ENCODE measurements at places on chromosomes 2 and 18.

- H3K27ac ChIP-seq, result no peak overlapping the region
- DNase-seq, result no peak
- H3K27me3 ChIP-seq, result peaks cover 21% of the 10 kb centered on the region
- H3K4me1 ChIP-seq, result no peaks in the 10 kb centered on the region
- no peaks in the 10 kb centered on the region for H3K36me3 ChIP-seq
- H3K4me3 ChIP-seq, result no peak overlapping the region
These were observed 145.0 kb downstream of the DAW1 start for GRCh38 chr2:228016402-228016801.

DNA sequence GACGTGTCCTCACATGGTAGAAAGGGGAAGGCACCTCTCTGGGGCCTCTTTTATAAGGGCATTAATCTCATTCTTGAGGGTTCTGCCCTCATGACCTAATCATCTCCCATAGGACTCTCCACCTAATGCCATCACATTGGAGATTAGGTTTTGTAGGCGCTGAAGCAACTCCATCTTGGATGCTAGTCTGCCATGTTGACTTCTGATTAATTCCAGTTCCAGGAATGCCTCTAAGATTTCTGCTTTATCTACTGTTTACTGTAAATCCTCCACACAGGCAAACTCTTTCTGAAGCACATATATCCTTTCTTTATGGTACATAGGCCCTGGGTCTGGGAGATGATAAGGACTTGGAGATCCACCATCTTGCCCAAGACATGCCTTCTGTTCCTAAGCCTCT is 49.3 kb upstream of the YWHAQ start:
- H3K4me3 ChIP-seq, result no peak overlapping the region
- H3K27me3 ChIP-seq, result no peaks in the 10 kb centered on the region
- no peaks in the 10 kb centered on the region for H3K36me3 ChIP-seq
- H3K27ac ChIP-seq, result no peak overlapping the region
- H3K4me1 ChIP-seq, result peaks cover 12% of the 10 kb centered on the region
- DNase-seq, result no peak

DNA sequence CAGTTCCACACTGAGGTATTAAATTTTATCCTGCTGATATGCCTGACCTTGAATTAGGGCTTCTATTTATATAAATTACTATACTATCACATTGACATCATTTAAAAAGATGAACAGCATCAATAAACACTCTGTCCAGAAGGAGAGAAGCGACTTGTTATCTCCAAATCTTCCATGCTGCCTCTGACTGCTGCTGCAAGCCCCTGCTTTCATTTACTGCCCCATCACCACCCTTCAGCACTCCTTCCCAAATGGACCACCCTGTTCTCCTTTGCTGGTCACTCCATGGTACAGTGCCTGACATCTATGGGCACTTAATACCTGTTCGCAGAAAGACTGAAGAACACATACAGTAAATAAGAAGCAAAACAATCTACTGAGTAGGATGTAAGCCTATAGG is 48.1 kb downstream of the KLF7 start:
- no peak overlapping the region for H3K27ac ChIP-seq
- DNase-seq, result no peak
- no peak overlapping the region for H3K4me3 ChIP-seq
- no peaks in the 10 kb centered on the region for H3K27me3 ChIP-seq
- peaks cover 26% of the 10 kb centered on the region for H3K4me1 ChIP-seq

DNA sequence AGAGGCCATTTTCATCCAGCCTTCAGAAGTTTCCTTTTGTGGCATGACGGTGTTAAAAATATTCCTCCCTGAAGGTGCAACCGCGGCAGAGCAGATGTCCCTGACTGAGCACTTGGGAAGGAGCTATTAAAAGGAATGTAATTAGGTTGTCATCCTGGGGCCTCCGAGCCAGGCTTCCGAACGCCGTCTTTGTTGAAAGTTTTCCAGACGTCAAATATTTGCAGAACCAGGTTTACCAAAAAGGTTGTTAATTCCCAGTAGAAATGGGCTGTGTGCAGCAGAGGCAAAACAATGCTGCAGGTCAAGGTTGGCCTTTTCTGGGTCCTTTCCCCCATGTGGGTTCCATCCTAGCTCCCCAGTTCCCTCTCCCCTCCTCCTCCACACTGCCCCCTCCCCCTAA is 110.0 kb upstream of the STPG4 start:
- no peak for DNase-seq
- H3K27me3 ChIP-seq, result no peaks in the 10 kb centered on the region
- H3K36me3 ChIP-seq, result no peaks in the 10 kb centered on the region
- peaks cover 45% of the 10 kb centered on the region for H3K4me1 ChIP-seq

GRCh38 chr2:120701499-120701898 is 34.2 kb upstream of the GLI2 start:
- no peaks in the 10 kb centered on the region for H3K27me3 ChIP-seq
- no peak overlapping the region for H3K27ac ChIP-seq
- H3K4me3 ChIP-seq, result no peak overlapping the region
- no peaks in the 10 kb centered on the region for H3K36me3 ChIP-seq
- DNase-seq, result no peak

DNA sequence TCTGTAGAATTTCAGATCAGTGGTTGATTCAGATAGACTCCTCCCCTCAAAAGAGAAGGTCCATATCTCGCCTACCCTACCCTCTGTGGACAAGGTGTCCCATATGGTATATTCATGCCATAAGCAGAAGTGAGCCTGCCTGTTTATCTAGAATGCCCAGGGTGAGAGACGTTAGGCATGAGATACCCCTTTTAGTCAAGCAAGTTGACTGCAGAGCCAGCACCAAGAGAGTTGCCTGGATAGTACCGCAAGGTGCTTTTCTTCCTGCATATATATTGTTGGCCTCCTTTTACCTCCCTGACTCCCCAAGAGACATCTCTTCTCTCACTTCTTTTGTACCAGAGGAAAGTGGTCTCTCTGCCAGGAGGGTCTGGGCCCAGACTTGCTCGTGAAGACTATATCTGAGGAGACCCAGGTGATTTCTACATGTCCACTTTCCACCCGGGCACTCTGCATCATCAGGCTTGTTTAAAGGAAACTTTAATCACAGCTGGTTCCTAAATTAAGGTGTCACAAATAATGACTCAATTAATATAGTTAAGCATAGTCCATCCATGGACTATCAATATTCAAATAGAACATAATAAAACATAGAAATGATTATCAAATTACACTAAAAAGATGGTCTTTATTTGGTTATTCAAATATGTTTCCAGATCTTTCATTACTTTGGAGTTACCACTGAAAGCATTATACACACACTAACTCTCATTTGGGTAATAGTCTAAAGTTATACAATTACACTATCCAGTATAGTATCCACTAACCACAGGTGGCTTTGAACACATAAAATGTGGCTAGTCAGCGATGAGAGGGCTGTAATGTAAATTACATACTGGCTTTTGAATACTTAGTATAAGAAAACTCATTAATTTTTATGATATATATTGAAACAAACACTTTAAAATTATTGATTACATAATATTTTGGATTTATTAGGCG is 4.1 kb downstream of the ITGA4 start:
- no peaks in the 10 kb centered on the region for H3K36me3 ChIP-seq
- H3K27ac ChIP-seq, result no peak overlapping the region
- DNase-seq, result no peak
- no peaks in the 10 kb centered on the region for H3K4me1 ChIP-seq

All from PC-3 (cell line).